ENCODE measurements at places on chromosomes 13 and 19.

GRCh38 chr19:38650172-38650775 is 2.8 kb downstream of the ACTN4 start:
- no peaks in the 10 kb centered on the region for H3K27me3 ChIP-seq
- no peak overlapping the region for H3K4me3 ChIP-seq
- no peaks in the 10 kb centered on the region for H3K36me3 ChIP-seq
- DNase-seq, result no peak

GRCh38 chr13:67267136-67267535 is 37.0 kb upstream of the PCDH9 start:
- no peak overlapping the region for H3K27ac ChIP-seq
- H3K4me1 ChIP-seq, result no peaks in the 10 kb centered on the region
- no peaks in the 10 kb centered on the region for H3K36me3 ChIP-seq
- no peak for DNase-seq
- no peak overlapping the region for H3K4me3 ChIP-seq
- no peaks in the 10 kb centered on the region for H3K27me3 ChIP-seq

GRCh38 chr19:45939792-45940514 is 25.4 kb upstream of the NANOS2 start:
- no peaks in the 10 kb centered on the region for H3K27me3 ChIP-seq
- DNase-seq, result no peak
- no peak overlapping the region for H3K4me3 ChIP-seq
- H3K27ac ChIP-seq, result no peak overlapping the region
- no peaks in the 10 kb centered on the region for H3K4me1 ChIP-seq

GRCh38 chr13:21033212-21033840 is 28.1 kb downstream of the LATS2 start:
- no peak overlapping the region for H3K4me3 ChIP-seq
- DNase-seq, result no peak
- H3K4me1 ChIP-seq, result no peaks in the 10 kb centered on the region
- no peaks in the 10 kb centered on the region for H3K27me3 ChIP-seq
- H3K27ac ChIP-seq, result no peak overlapping the region
- no peaks in the 10 kb centered on the region for H3K36me3 ChIP-seq

DNA sequence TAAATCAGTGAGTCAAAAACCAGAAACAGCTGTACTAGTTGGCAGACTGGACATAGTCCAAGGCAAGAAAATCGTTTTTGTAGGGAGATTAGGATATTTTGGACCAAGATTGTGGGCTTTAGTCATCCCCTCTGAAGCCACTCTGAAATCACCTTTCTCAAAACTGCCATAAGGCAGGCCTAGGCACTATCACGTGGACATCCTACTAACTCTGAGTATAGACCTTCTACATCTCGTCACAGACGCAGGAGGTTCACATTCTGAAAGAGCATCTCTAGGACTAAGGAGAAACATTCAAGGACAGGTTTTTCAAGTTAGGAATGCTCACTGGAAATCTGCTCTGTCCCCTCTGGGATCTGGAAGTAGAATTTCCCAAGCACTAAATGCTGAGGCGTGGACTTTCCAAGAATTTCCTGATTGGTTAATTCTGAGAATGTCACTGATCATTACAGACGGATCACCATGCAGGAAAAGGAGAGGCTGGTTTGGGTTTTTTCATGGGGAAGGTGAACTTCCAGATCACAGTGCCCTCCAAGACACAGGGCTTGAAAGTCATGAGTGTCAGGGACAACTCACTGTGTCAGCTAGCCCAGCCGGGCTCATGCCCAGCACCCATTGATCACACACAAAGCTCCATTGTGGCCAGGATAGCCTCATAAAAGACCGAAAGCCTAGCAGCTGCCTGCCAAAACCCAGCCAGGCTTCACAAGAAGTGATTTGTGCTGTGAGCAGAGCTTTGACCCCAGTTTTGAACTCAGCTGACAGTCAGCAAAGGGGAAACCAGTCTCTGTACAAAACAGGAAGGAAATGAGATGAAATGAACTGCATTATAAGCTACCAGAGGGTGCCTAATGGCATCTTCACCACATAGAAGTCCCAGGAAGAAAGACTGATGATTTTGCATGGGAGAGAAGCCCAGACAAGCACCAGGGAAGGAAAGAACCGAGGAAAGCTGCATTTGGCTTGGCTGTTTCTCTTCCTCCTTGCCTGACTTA is 2.7 kb upstream of the RUBCNL start:
- peaks cover 16% of the 10 kb centered on the region for H3K4me1 ChIP-seq
- H3K27ac ChIP-seq, result no peak overlapping the region
- H3K27me3 ChIP-seq, result peaks cover 3% of the 10 kb centered on the region
- no peak overlapping the region for H3K4me3 ChIP-seq
- DNase-seq, result peak; percentile 6

DNA sequence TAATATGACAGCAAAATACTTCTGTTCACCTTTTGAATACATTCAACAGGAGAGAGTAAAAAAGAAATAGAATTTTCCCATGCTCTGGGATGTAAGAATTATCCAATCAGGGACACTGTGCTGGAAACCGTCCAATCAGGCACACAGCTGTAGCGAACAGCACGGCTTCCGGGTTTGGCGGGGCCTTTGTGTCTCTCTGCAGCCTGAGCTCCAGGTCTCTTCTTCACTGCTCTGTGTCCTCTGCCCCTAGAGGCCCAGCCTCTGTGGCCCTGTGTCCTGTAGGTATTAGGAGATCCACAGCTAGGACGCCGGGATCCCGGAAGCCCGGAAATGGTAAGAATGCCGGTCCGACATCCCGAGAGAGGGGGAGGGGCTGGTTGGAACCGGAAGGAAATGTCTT is 92.7 kb downstream of the ZNF737 start:
- DNase-seq, result no peak
- no peak overlapping the region for H3K4me3 ChIP-seq
- no peak overlapping the region for H3K27ac ChIP-seq
- no peaks in the 10 kb centered on the region for H3K4me1 ChIP-seq
- no peaks in the 10 kb centered on the region for H3K36me3 ChIP-seq
- no peaks in the 10 kb centered on the region for H3K27me3 ChIP-seq

DNA sequence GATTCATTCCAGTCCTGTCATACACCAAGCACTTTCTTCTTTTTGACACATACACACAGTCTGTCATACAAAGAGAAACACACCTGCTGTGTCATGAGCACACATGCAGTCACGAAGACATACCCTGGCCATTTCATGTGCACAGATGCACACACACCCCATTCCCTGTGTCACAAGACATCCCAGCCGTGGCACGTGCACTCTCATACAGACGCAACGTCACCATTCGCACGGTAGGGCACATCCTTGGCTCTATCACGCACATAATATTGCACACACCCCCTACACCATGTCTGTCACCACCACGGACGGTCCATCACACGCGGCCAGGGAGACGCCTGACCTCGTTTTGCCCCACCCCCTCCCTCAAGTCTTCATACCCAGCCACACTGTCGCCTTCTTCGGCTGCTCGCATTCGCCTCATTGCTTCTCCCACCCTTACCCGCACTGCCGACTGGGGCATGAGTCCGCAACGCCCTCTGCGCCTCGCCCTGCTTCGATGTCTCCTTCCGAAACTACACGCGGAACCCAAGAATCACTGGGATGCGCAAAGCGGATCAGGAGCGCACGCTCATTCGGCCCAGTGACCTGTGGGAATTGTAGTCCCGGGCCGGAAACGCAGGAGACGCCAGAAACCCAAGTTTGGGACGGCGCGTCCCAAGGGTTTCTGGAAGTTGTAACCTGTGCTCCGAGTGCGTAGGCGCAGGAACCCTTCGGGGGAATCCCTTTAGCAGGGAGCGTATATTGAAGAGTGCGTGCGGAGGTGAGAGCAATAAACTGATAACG is 6.8 kb upstream of the ZNF283 start:
- peaks cover 8% of the 10 kb centered on the region for H3K27me3 ChIP-seq
- peak; percentile 7 for DNase-seq
- H3K4me3 ChIP-seq, result peak overlapping the region; percentile 52
- peaks cover 9% of the 10 kb centered on the region for H3K4me1 ChIP-seq
- H3K36me3 ChIP-seq, result no peaks in the 10 kb centered on the region
